ENCODE measurements at places on chromosomes 16 and 17.

- no peak for DNase-seq
These were observed at the start of gene SCIMP for GRCh38 chr17:5234645-5235576. TSS of gene SCIMP (minus strand) at chr17:5234860. CDS start at chr17:5234755, 105 bp downstream.

DNA sequence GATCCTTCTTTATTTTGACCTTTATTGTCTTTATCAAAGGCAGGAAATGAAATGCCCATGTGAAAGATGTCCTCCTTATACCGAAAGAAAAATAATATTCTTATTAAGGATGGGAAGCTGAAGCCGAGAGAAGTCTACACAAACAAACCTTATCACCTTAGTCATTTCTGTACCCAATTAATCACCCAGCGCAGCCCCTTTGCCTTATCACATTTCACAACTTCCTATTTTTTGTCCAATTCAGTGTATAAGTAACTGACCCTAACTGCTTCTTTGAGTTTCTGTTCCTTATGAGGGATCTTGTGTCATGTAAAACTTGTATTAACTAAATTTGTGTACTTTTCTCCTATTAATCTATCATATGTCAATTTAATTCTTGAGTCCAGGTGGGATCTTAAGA lies 16.4 kb upstream of the CCL23 start:
- DNase-seq, result no peak

DNA sequence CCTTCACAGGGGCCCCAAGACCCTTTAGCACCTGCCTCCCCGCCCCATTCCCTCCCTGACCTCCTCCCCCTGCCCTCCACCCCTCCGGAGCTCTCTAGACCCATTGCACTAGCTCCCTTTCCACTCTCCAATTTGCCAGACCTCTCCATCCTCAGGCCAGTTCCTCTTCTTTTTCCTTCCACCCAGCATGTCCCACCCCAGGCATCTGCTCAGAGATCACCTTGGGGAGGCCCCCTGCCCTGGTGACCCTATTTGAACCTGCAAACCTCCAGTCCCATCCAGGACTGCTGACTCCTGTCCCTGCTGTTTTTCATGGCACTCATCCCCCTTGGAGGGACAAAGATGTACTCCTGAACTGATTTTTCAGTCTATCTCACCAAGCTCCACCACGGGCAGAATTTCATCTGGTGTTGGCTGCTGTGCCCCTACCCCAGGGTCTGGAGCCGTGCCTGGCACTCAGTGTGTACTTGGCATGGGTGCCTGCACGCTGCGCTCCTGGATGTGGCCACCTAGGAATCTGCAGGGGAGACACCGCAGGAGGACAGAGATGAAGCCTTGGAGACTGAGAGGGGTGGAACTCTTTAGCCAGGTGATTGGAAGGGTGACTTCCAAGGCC lies 85.6 kb upstream of the CACNG5 start:
- no peak for DNase-seq

DNA sequence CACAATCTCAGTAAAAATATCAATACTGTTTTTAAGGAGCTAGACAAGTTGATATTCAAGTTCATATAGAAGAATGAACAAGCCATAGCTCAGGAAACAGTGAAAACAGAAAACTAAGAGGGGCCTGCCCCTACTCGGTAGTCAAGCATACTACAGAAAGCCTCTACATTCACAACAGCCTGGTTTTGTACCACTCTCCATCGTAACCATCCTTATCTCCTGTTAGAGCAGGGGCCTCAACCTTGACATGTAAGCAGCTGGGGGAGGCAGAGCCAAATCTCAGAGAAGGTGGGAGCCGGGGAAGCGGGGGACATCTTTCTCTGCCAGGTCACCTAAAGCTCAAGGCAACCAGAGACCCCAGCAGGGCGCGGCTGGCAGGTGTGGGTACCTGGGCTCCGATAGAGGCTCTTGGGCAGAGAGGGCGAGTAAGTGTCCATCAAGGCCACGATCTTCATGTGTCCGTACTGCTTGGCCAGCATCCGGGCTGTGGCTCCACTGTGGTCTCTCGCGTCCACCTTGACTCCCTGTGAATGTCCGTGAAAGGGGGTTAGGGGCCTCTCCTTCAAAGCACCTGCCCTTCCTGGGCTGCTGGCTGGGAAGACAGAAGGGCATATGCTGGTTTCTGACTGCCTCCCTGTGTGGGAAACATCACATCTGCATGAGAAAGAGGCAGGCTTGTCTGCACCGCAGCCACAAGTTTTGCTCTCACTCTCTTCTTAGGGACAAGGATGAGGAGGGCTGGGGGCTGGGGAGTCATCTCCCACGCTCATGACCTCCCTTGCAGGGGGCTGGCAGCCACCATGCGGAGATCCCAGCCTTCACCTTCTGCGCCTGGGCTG lies 20.2 kb downstream of the ANKS3 start:
- DNase-seq, result no peak

GRCh38 chr17:4834681-4835020 lies 1.5 kb downstream of the MINK1 start:
- DNase-seq, result no peak

DNA sequence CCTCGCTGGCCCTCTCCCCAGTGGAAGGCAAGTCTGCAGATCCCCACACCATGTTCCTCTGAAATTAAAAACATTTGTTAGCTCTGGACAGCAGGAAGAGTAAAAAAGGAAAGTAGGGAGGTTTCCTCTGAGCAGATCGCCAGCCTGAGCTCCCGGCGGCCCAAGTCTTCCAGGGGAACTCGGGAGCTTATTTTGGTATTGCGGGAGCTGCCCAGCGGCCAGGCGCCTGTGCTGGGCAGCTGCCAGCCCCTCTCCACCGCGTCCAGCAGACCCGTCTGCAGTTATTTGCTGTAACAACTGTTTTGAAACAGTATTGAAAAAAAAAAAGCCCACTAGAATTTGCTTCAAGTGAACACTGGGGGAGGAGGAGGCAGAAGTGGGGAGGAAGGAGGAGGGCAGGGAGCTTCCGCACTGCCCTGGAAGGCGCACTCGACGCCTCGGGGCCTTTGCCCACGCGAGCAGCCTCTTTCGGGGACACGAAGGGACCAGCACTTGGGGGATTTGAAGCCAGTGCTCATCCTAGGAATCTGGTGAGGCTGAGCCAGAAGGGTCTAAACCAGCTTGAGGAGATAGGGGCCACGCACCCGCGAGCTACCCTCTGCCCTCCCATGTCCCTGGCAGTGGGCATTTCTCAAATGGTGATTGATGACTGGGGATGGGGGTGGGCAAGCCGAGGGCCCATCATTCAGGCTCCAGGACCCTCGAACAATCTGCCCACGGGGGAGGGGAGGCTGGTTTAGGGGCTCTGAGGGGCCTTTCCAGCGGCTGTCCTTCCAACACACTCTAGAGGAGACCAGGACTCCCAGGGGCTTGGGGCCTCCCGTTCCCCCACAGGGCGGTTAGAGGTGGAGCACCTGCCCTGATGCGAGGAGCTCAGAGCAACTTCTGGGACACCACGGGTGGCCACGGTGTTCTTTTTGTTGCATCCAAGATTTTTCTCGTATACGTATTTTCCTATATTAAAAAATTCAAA lies 3.0 kb upstream of the BAHCC1 start:
- peak; percentile 37 for DNase-seq

- no peak for DNase-seq
These were observed 49.5 kb downstream of the BMERB1 start for GRCh38 chr16:15483857-15484256.
